Left renal pelvis (tissue), 4 donors: ENCODE measurements at places on chromosomes 6 and 20. TPM values are rescaled to one million over a fixed set of nuclear protein-coding genes. Genes with fewer than 3 reads are reported as not detected.

ETV7 gene
- not detected for polyA plus RNA-seq

SFTA2 gene
- 0.76 TPM for polyA plus RNA-seq

TRIM31 gene
- not detected for polyA plus RNA-seq

LKAAEAR1 gene
- 0.21 TPM for polyA plus RNA-seq

- no peak for DNase-seq
Observed at GRCh38 chr20:44356353-44356723, 839 bp downstream of the HNF4A start.

- DNase-seq = no peak
Observed at GRCh38 chr20:33796907-33797544, 14.1 kb upstream of the CHMP4B start.

DNA sequence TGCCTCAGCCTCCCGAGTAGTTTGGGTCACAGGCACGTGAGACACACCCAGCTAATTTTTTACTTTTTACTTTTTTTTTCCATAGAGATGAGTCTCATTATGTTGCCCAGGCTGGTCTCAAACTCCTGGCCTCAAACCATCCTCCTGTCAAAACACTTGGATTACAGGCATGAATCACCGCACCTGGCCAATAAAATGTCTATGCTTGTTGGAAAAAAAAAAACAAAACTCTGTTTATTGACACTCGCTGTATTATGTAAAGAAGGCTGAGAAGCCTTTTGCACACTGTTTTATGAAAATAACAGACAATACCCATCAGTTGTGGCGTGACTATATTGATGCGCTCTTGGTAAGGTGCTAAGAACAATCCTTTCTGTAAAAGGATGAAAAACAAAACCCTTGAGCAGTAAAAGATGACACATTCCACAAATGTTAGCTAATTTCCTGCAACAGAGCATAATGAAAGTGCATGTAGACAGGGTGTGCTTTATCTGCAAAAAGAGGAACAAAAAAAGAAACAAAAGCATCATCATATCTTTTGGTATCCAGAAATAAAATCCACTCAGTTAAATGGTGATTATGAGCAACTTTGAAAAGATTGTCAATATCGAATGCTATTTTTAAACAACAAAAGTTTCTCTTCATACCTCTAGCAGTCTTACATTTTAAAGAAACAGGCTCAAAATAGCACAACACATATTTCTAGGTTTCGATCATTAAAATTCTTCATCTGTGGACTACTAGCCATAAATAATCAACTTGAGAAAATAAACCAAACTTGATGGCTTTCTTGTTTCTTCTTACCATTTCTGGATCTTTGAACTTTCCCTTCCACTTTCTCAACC is 108.3 kb upstream of the PHACTR1 start:
- DNase-seq = no peak

DNA sequence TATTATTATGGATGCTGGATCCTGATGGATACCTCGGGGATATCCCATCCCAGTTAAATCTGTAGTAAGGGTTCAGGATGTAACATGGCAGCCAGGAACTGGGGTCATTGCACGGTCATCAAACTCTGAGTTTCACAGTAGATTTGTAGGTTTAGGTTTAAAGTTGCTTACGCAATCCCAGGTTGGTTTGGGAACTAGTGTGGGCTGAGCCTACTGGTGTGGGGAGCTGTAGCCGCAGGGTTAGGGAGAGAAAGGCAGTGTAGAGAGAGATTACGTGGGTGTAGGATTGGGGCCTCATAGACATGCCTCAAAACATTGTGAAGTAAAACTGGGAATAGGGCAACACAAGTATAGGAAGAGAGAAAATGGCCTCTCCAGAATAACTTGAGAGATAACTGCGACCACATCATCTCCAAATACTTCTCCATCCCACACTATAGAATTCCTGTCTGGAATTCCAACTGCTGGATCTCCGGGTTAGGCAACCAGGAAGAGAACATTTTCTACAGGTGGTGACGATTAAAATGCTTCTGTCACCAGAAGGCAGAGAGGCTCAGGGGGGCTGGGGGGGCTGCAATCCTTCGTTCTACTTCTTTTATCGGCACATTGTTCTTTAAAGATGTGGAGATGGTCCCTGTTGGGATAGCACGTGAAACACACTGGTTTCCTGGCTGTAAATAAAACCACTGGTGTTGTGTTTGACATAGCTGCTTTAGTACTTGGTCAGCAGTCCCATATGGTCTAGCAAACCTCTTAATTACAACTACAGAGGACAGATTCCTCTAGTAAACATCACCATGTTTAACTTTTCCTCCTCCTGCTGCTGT is 44.9 kb upstream of the TMEM170B start:
- DNase-seq = no peak

- DNase-seq = no peak
Observed at GRCh38 chr20:38894091-38894847, 31.9 kb upstream of the FAM83D start.

- DNase-seq = peak; percentile 22
Observed at GRCh38 chr6:107600936-107601335, 111.0 kb downstream of the SOBP start.

GRCh38 chr6:21739838-21740237 is 146.3 kb downstream of the SOX4 start:
- no peak for DNase-seq
